ENCODE measurements at places on chromosomes 5 and 9. TPM values are rescaled to one million over a fixed set of nuclear protein-coding genes. Genes with fewer than 3 reads are reported as not detected.
A peak's percentile ranks its signal among the peaks of the same experiment; 100 is the strongest.

The ZNF354C gene
- total RNA-seq, result 4.9 TPM

GRCh38 chr5:523441-524222 is 617 bp downstream of the SLC9A3 start:
- peaks cover 34% of the 10 kb centered on the region for H3K27me3 ChIP-seq
- H3K4me1 ChIP-seq, result peaks cover 25% of the 10 kb centered on the region
- H3K27ac ChIP-seq, result peak overlapping the region; percentile 60
- H3K4me3 ChIP-seq, result peak overlapping the region; percentile 26
- no peak for DNase-seq

The FAM13B gene
- 11.0 TPM for total RNA-seq

- peaks cover 81% of the 10 kb centered on the region for H3K4me1 ChIP-seq
- no peak for DNase-seq
- H3K4me3 ChIP-seq, result peak overlapping the region; percentile 1
- H3K27ac ChIP-seq, result peak overlapping the region; percentile 65
- H3K27me3 ChIP-seq, result no peaks in the 10 kb centered on the region
- H3K36me3 ChIP-seq, result no peaks in the 10 kb centered on the region
These were observed 55.9 kb downstream of the IRF1 start for GRCh38 chr5:132434416-132435286.

The IFNK gene
- not detected for total RNA-seq

GRCh38 chr5:79560771-79561524 is 47.0 kb upstream of the HOMER1 start:
- DNase-seq, result no peak
- no peak overlapping the region for H3K27ac ChIP-seq
- no peaks in the 10 kb centered on the region for H3K36me3 ChIP-seq
- H3K4me1 ChIP-seq, result no peaks in the 10 kb centered on the region
- no peaks in the 10 kb centered on the region for H3K27me3 ChIP-seq

GRCh38 chr9:107388890-107389289 is 100.7 kb downstream of the KLF4 start:
- H3K27me3 ChIP-seq, result no peaks in the 10 kb centered on the region
- peak; percentile 31 for DNase-seq
- H3K36me3 ChIP-seq, result no peaks in the 10 kb centered on the region
- no peak overlapping the region for H3K4me3 ChIP-seq

The BTNL3 gene
- total RNA-seq, result not detected

DNA sequence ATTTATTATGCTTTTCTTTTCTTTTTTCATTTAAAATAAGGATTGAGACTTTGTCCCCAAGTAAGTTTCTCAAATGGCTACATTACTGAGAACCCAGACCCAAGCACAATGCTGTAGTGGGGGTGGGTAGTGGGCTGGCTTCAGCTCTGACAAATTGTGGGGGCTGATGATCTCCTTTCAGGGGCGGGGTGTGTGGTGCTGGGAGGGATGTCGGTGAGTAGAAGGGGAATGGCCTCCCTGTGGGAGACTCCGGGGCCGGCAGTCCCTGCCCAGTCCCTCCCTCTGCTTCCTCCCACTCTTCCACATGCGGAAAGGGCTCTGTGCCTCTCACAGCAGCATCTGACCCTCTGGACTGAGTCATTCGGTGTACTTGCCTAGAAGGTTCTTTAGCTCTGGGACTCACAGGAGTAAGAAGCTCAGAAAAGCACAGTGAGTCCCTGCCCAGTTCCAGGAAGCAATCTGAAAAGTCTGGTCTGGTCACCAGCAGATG is 14.3 kb downstream of the CD180 start:
- no peak overlapping the region for H3K4me3 ChIP-seq
- no peaks in the 10 kb centered on the region for H3K36me3 ChIP-seq
- H3K27me3 ChIP-seq, result no peaks in the 10 kb centered on the region
- peak; percentile 73 for DNase-seq
- H3K27ac ChIP-seq, result peak overlapping the region; percentile 9
- peaks cover 10% of the 10 kb centered on the region for H3K4me1 ChIP-seq

The GDF9 gene
- total RNA-seq, result not detected

DNA sequence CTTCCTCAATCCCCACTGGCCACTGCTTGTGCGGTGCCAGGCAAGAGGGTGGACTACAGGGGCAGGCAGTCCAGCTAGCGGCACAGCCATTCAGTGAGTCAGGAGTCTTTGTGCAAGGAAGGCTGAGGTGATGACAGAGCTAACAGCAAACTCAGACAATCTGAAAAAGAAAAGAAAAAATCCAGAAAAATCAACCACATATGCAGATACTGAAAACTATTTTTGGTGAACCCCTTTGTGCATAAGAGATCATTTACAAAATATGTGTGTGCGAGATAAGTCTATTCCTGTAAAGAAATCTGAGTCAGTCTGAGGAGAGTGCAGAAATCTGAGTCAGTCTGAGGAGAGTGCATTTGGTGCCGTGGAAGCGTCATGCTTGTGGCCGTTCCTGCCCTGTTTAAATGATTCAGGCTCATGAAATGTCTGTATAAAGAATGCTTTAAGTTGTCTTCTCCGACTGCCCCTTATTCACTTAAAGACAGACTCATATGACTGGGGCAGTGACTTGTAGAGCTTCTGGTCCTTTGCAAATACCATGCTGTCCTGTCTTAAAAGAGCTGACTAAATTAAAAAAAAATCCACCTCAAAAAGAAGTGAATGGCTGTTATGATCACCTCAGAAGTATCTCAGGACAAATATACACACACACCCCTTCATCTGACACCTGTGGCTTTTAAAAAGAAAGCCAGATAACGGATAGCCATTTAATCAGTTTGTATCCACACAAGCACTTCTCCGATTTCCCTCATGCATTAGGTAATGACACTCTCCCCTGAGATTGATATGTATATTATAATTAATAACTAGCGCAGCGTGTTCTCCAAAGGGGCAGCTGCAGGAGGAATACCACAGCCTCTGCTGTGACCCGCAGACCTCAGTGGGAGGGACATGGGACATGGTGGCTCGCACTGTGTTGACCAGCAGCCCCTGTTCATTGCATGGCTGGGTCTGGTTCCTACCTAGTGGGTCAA is 47.3 kb downstream of the TRIO start:
- peak overlapping the region; percentile 66 for H3K27ac ChIP-seq
- no peak for DNase-seq
- H3K27me3 ChIP-seq, result no peaks in the 10 kb centered on the region
- no peak overlapping the region for H3K4me3 ChIP-seq
- H3K4me1 ChIP-seq, result peaks cover 17% of the 10 kb centered on the region
- H3K36me3 ChIP-seq, result no peaks in the 10 kb centered on the region

DNA sequence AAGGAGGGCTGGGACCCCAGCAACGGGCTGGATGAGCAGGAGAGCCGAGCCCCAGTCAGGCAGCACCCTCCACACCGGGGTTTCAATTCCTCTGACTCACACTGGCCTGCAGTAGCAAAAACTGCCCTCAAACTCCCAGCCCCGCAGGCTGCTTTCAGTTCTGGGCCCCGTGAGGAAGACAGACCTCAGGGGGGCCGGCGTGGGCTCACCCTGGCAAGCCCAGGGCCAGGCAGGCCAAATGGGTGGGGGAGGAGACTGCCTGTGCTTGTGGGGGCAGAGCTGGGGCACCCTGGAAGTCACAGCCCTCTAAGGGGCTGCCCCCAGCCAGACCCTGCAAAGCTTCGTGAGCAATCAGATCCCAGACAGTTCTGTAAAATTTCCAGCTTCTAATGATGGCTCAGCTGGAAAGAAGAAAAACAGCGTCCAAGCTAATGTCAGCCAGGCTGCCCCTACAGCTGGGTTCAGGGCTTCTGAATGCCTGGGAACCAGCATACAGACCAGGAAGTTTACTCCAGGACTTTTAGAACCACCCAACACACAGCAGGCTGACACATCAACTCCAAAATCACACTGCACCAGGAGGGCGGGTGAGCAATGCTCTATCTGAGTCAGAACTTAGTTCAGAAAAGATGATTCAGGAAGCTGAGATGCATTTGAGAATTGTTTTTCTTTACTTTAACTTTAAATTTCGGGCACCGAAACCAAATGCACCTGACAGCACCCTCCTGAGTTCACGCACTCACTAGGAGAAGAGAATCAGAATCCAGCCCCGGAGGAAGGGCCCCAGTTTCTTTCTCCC is 34.7 kb downstream of the LPCAT1 start:
- no peak overlapping the region for H3K4me3 ChIP-seq
- no peaks in the 10 kb centered on the region for H3K27me3 ChIP-seq
- peaks cover 98% of the 10 kb centered on the region for H3K36me3 ChIP-seq
- no peak for DNase-seq
- peak overlapping the region; percentile 36 for H3K27ac ChIP-seq

- H3K4me3 ChIP-seq, result peak within 1 kb of the TSS; percentile 60
- H3K36me3 ChIP-seq, result no peaks in the 10 kb centered on the region
- no peaks in the 10 kb centered on the region for H3K27me3 ChIP-seq
- peaks cover 21% of the 10 kb centered on the region for H3K4me1 ChIP-seq
These were observed at the start of gene CD14 for GRCh38 chr5:140633021-140633471. TSS of gene CD14 (minus strand) at chr5:140633175. CDS start at chr5:140633071, 104 bp downstream.

- DNase-seq, result no peak
- peaks cover 11% of the 10 kb centered on the region for H3K36me3 ChIP-seq
- no peak overlapping the region for H3K27ac ChIP-seq
- H3K27me3 ChIP-seq, result no peaks in the 10 kb centered on the region
These were observed 23.9 kb upstream of the SAP30L start for GRCh38 chr5:154421868-154422267.

Data from stomach (tissue), 19 donors.